ENCODE measurements at places on chromosomes 7 and 10. TPM values are rescaled to one million over a fixed set of nuclear protein-coding genes. Genes with fewer than 3 reads are reported as not detected.

DNA sequence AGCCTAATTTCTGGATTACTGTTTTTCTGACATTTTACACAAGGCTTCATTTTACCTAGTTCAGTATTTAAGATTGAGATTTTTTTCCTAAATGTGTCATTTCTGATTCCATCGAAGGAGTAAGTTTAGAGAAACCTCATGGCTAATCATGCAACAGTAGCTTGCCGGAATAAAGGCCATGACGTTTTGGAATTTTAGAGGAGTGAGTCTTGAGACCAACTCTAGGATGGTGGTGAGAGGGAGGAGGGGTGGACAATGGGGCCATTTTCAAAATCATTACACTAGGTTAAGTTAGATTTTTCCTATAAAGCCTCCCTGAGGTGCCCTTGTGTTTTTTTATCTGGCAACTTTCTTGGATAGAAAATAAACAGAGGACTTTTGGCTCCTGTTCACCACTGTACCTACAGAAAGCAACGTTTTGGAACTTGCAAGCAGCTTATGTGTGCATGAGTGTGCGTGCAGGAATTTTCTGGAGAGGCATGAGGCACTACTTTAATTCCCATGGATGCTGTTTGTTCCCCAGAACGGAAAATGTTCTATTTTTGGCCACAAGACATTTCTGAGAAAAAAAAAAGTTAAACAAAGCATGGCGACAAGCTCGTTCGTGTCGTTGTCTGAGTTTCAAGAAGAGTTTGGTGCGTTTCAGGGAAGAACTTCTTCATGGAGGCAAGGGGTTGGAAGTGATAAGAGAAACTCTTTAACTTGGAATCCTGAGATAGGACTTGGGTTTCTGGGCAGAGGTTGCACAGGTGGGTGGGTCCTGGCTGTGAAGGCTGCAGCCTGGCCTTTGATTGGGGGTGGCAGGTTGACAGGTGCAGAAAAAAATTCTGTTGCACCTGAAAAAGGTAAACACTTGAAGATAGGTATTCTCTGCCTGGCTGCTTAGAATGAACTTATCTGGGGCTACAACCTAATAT is 178.1 kb downstream of the PTEN start:
- no peak for DNase-seq

DNA sequence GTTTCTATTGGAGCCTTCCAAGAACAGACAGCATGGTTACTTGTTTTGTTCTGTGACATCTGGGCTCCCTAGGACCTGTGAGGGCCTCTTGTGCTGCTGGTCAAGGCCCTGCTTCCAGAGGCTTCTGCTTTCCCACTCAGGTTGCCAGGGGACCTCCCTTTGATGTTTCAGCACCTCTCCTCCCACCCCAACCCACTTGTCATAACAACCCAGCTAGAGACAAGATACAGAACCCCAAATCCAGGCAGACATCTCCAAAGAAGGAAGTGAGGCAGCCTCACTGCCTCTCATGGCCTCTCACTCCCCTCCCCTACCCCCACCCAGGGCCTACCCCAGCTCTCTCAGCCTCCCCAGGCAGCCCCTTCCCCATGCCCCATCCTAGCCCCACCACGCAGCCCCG is 11.3 kb downstream of the NFKB2 start:
- no peak for DNase-seq

DNA sequence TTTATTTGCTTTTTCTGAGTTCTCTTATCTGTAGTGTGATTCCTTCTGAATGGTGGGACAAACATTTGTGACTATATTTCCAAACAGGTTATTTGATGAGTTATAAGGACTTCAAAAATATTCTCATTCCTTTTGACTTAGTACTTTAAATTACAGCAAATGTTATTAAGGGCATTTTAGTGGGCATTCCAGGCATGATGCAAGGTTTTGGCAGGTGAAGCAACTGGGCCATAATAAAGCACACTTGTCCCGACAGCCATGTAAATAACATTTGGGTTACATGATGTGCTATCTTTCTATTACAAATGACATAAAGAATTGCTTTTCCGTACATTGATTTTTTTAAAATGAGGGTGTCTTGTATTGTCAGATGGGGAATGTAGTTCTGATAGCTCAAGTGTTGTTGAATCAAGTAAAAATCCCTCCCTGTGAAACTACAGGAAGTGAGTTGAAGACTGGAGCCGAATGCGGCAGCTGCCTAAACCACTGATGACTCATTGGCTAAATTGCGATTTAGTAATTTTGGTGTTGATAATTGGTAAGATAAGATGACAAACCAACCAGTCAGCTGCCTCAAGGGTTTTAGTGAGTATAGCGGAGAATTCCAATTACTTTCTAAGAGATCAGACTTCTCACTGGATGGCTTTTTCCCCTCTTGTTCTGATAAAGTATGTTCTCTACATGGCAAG is 231.3 kb upstream of the NPY start:
- DNase-seq = no peak

DNA sequence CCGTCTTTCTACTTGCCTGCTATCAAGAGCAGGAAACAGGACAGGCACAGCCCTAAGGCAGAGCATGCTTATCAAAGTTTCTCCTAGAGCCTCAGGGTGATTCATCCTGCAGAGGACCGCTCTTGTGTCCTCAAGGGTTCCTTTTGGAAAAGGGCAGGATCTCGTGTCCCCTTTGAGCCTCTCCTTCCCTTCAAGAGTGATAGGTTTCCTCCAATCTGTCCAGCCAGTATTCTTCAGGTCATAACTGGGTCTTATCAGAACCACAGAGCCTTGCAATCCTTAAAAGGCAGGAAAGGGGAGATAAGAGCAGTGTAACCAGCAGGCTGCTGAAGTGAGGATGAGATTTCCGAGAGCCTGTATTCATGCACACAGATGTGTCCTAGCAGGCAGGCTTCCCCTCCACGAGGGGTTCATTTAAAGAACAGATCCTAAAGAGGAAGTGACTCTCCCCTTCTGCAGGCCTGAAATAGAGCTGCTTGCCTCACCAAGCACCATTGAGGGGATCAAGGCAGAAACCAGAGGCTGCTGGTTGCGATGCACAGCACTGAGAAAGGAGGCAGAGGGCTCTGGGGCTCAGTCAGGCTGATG is 90.5 kb upstream of the SVIL start:
- DNase-seq = no peak

HMX2 gene
- not detected for polyA plus RNA-seq

DNA sequence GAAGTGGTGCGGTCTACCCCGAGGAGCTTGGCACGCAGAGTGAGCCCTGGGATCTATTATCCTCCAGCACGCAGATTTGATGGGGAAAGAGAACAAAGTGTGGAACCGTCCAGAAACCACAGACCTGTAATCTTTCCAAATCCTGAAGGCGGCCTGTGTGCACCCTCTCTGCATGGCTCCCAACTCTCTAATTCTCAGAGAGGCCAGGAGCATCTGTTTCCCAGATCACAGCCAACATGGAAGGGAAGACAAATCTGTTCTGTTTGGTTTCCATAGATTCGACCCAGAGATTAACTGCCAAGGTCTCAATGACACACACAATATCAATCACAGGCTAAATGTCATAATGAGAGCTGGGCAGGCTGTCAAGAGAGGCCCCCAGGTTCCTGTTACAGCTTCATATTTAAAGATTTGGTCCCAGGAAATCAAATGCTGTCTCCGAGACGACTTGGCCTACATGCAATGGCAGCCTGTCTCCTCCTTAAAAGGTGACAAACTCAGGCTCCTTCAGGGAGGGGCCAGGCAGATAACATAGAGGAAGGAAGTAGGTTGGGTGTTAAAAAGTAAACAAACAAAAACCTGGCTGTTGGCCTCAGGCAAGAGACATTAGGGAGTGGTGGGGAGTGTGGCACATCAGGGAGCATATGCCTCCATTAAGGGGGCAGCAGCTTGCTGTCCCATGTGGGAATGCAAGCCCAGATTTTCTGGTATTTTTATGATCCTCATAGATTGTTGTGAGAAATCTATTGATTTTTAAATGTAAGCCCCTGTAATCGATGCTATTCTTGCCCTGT is 48.8 kb upstream of the SAMD8 start:
- DNase-seq = no peak

DNA sequence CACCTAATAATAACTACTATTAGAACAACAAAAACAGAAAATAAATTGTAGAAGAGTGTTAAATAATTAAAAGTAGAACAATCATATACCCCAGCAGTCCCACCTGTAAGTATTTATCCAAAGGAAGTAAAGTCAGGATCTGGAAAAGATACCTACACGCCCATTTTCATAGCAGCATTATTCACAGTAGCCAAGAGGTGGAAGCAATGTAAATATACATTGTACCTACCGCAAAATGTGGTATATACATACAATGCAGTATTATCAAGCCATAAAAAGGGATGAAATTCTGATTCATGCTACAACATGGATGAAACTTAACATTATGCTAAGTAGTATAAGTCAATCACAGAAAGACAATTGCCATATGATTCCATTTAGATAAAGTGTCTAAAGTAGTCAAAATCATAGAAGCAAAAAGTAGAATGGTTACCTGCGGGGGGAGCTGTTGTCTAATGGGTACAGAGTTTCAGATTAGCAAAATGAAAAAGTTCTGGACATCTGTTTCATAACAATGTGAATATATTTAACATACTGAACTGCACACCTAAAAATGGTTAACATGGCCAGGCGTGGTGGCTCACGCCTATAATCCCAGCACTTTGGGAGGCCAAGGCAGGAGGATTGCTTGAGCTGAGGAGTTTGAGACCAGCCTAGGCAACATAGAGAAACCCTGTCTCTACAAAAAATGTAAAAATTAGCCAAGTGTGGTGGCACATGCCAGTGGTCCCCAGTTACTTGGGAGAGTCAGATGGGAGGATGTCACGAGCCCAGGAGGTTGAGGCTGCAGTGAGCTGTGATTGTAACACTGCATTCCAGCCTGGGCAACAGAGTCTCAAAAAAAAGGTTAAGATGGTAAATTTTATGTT is 6.0 kb upstream of the TMED4 start:
- no peak for DNase-seq

DRGX gene
- not detected for polyA plus RNA-seq

DNA sequence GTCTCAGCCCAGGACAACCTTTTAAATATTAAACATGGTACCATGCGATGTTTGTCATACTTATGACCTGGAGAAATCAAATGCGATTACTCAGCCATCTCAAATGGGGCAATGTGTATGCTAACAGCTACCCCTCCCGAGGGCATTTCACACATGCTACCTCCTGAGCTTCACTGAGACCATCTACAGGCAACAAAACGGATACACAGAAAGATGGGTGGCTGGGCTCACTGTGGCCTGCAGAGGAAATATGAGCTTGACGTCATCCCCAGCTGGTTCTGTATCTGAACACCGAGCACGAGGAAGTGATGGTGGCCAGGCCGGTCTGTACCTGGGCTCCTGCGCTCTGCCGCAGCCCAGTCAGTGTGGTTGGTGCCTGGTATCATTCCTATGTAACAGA is 374.3 kb downstream of the RPS24 start:
- no peak for DNase-seq

- no peak for DNase-seq
Measured at GRCh38 chr10:6840201-6840691, 260.2 kb upstream of the PRKCQ start.

CALCR gene
- polyA plus RNA-seq = 0.76 TPM

INMT gene
- 1.5 TPM for polyA plus RNA-seq

DNA sequence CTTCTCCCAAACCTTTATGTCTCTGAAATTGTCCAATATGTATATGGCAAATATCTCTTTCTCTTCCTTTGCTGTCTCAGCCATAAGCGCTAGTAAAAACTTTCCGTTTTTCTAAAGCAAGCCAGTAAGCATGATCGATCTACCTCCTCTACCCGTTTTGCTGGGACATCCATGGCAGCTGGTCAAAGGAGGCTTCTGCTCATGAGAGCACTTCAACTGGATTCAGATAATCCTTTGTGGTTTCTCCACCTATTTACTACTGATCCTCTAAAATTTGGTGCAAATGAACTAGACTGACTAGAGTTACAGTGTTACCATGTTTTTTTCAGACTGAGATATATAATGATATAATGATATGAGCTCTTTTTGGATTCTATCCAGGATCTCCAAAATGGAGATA is 42.7 kb downstream of the GBF1 start:
- no peak for DNase-seq

Data from left renal pelvis (tissue), 4 donors.